ENCODE measurements at places on chromosomes 5 and 9.

GRCh38 chr9:127451858-127452656, 747 bp downstream of the LRSAM1 start:
- DNase-seq: peak; percentile 78

GRCh38 chr9:135230386-135230765, 142.9 kb downstream of the OLFM1 start:
- peak; percentile 56 for DNase-seq

DNA sequence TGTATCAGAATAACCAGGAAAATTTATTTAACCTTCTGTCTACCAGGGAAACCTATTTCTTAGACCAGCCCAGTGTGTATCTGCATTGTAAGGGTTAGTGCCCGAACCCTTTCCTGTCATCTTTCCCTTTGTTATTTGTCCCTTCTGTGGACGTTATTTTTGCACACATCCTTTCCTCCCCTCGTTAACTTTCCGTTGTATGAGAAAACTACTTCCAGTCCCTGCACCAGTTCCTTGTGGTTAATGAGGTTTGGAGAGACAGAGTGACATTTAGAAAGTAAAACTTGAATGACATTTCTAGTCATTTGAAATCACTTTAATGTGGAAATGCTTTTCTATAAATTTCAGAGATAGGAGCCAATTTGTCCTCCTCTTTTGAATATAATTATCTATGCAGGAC, 4.3 kb upstream of the IFNB1 start:
- DNase-seq: no peak

- no peak for DNase-seq
Observed at GRCh38 chr9:89697553-89697952, 92.7 kb downstream of the GADD45G start.

- DNase-seq: peak; percentile 26
Observed at GRCh38 chr5:178532666-178533065, 57.5 kb downstream of the COL23A1 start.

- DNase-seq: peak; percentile 79
Observed at GRCh38 chr5:177339107-177339638, 12.3 kb downstream of the LMAN2 start.

GRCh38 chr5:118557251-118557661, 431.1 kb downstream of the DTWD2 start:
- DNase-seq: no peak

Measured in cardiac septum (tissue), 1 donor.